ENCODE measurements at places on chromosomes 16 and 17.

DNA sequence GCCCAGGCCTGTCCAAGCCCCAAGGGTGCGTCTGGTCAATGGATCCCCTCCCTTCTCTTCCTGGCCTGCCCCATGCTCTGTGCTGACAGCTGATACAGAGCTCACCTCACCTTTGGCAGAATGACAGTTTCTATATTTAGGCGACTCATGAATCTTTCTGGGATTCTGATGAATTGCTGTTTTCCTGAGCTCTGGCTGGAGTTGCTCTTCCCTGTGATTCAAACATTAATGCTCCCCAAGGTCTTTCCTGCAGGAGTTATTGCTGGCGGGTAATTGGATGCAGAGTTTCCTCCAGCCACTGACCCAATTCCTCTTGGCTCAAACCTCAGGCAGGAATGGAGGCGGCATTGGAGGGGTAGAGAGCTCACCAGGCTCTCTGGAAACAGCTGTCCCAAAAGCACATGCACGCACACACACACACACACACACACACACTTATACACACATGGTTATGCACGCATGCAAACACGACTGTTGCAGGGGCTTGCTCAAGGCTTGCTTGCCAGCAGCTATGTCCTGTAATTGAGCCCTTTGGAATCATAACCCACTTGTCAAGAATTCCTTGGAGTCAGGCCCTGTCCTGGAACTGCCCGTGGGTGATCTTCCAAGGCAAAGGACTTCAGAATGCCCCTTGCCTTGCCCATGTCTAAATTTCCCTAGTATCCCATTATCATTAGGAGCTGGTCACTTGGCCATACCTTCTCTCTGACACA lies 128.8 kb downstream of the ASIC2 start:
- no peak for DNase-seq

DNA sequence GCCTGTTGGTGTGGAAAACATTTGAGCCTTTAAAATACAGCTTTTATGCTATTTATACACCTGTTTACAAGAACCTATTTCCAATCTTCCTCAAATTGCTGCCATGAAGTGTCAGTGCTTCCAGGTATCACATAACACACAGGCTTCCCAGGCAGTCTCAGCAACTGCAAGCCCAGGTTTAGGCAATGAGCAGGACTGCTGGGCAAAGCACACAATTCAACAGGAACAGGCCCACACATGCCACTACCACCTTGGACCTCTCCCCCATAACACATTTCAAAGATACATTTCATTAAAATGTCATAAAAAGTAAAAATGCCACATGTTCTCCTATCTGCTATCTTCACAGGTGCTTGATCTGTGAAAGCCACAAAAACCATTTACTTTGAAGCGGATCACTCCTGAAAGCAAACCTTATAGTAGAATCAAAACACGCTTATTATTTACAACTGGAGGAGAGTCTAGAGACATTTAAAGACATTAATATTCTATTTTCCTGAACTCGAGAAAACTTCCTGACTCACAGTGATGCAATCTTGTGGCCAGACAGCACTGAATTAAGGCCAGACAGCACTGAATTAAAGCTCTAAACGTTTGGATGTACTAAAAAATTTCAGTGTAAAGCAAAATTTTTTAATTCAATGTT lies 31.5 kb downstream of the ANKFY1 start:
- no peak for DNase-seq

DNA sequence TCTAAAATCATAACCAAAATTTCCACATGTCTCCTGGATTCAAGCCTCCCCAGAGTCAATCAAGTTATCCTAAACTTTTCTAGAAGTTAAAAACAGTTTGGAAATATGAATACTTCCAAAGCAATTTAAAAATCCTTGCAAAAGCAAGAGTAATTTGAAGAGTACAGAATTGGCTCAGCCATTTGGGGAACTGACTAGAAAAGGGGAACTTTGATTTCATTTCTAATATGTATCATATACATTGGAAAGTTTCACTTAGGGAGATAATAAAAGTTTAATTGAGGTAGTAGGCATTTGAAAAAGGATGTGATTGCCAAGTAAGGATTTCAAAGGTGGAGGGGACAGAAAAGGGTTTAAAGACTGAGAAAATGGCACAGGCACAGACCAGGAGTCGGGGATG lies 9.0 kb upstream of the SLFN12L start:
- no peak for DNase-seq

DNA sequence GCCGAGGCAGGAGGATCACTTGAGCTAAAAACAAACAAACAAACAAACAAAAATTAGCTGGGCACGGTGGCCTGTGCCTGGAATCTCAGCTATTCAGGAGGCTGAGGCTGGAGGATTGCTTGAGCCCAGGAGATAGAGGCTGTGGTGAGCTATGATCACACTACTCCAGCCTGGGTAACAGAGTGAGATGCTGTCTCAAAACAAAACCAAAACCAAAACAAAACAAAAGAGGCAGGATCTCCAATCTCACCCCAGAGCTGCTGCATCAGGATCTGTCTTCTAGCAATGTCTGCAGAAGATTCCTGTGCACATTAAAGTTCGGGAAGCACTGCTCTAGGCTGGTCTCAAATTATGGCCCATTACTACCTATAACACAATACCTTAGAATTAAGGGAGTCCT lies 43.1 kb downstream of the MAP2K6 start:
- DNase-seq: no peak

GRCh38 chr17:80845863-80846671 lies 145.6 kb upstream of the CHMP6 start:
- DNase-seq: no peak

GRCh38 chr17:3826191-3826590 lies 19.9 kb downstream of the NCBP3 start:
- no peak for DNase-seq

DNA sequence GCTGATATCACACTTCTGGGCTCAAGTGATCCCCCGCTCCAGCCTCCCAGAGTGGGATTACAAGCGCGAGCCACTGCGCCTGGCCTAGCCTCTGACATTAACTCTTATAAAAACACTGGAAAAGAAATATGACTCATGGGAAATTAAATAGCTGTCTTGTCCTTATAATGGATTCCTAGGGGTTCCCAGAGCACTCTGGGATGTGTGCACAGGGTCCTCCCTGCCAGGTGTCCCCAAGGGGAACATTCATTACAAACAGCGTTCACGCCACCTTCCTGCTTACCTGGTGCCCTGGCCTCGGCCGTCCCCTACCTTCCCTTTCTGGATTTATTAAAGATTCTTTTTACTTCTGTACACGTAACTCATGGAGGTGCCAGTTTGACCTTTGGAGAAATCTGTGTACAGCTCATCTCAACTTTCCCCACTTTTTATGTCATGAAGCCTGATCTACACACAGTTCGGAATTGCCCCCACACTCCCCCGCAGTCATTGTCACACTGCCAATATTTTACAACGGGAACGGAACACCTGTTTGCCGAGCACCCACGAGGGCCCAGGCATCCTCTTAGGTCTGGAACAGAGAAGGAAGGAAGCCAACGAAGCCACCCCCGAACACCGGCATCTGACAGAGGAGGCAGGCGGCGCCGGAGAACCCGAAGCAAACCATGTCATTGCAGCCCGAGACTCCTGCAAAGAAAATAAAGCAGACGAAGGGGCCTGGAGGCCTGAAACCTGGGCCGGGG lies 39.7 kb upstream of the MEAK7 start:
- DNase-seq: no peak

DNA sequence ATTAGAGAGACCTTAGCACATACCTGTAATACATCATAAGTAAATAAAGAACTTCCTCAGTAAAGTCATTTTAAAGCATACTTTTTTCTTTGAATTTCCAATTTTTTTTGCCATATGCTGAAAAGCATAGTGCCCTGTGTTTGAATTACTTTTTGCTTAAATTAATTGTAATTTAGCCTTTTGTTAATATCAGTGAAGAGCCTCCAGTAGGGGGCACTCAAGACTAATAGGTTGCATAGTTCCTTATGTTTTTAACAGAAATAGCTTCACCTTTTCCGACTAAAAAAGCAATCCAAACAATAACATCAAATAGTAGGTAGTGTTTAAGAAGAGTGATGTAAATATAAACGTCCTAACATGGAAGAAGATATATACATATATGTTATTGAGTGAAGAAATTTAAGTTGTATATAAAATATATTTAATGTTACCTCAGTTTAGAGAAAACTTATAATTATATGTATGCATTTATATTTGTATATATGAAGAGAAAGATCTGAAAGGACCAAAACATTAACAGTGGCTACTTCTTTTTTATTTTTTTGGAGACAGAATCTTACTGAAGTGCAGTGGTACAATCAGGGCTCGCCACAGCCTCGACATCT lies 18.6 kb downstream of the RAD51C start:
- no peak for DNase-seq

GRCh38 chr17:29840884-29841283 lies 89.1 kb downstream of the SSH2 start:
- DNase-seq: no peak

Data from left renal cortex interstitium (tissue), 4 donors.